ENCODE measurements at places on chromosomes 6 and 20.

DNA sequence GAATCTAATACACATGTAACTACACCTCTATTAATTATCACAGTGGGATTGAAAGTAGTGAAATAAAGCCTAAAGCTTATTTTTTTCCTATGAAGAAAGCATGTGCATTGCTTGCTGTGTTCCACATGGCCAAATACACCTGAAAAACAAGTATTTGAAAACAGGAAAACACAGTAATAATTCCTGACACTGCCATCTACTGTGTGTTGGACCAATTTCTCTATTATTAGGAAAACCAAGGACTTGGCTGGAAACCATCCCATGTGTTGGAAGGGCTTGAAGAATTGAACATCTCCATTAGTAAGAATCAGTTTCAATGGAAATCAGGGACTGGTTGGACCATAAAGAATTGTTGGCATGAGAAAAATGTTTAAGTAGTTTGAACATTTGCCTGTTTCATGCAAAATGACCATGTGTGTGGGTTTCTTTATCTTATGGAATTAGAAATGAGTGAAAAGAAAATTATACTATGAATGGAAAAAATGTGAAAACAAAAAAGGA lies 124.1 kb downstream of the PHF3 start:
- no peak for DNase-seq

GRCh38 chr6:138550346-138550767 lies 51.1 kb upstream of the NHSL1 start:
- DNase-seq: no peak

- no peak for DNase-seq
Measured at GRCh38 chr6:79425589-79426311, 111.5 kb downstream of the LCA5 start.

DNA sequence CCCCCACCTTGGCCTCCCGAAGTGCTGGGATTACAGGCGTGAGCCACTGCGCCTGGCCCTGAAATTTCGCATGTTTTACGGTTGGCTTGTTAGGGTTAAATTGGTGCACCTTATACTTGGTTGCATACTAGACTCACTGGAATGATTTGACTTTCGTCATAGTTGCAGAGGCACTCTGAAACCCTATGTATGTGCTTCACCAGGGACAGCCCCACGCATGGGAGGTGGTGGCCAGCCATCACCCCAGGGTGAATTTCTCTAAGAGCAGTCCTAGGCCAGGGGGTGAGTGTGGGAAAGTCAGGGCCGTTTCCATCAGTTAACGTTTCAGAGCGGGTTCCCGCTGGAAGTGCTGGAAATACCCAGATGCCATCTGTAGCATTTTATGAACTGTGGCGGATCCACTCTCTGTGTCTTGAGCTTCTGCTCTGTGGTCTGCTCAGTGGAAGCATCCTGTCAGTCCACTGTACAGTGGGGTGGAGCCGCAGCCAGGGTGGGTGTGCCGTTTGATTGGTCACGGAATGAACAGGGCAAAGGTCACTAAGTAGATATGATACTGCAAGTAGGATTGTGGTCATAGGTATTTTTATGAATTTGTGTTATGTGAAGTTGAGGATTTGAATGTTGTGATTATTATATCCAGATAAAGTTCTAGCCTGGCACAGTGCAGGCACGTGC lies 13.2 kb downstream of the DNAJC5 start:
- no peak for DNase-seq

DNA sequence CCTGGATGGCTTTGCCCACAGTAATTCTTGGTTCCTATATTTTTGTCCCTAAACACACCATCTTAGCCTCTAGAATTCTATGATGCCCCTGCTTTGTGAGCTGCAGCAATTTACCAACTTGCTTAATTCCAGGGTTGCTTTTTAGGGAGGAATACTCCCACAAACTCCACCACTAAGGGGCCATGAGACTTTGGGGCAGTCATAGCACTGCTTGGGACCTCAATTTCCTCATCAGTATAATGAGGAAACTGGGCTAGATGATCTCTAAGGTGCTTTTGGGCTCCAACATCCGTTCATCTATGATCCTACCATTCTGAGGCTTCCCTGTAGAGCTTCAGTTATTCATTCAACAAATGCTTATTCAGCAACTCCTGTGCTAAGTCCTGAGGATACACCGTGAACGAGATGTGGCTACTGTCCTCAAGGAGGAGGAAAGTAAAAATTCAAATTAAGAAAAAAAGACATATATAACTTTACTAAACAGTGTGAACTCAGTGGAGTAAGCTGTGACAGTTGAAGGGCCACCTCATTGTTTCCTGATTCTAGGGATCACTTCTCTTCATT lies 75.3 kb downstream of the PRDM1 start:
- no peak for DNase-seq

DNA sequence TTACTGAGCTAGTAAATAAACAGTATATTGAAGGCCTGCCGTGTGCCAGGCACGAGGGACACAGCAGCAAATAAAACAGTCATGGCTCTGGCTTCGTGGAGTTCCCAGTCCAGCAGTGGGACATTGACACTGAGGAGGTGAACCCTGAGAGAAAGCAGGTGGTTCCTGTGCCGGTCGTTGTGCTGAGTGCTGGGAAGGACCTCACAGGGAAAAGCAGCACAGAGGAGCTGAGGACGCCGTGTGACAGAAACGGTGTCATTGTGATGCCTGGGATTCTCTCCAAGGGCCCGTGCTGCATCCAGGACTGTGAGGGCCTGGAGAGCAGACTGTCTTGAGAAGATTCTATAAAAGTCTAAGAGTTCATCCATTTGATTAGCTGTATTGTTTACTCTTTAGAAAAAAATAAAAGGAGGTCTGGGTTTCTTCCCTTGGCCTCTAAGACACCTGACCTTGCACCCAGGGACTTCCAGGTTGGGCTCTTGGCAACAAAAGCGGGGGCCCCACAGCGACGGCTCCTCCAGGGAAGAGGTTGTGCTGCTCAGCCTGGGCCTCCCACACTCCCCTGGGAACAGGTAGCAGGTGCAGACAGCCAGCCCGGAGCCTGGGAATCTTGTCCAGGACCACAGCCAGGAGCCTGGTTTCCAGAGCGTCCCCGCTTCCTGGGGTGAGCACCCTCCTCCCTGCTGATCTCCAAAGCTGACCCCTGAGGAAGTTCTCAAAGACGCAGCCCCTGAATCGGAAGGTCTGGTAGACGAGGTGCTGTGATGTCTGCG lies 251.2 kb upstream of the PMEPA1 start:
- DNase-seq: no peak

DNA sequence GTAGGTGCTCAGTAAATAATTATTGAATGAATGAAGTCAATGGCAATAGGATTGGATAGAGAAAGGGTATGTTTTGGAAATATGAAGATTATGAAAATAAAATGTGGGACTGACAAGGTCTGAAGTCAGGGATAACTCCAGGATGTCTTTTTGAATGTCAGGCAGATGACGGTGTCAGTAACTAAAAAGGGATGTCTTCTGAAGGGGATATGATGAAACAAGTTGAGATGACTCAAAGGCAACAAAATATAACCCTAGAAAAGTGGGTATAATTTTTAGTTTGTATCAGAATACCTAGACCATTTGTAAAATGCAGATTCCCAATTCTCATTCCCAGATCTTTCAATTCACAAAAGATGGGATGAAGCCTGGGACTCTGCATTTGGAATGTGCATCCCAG lies 257.3 kb upstream of the SGK1 start:
- DNase-seq: no peak

DNA sequence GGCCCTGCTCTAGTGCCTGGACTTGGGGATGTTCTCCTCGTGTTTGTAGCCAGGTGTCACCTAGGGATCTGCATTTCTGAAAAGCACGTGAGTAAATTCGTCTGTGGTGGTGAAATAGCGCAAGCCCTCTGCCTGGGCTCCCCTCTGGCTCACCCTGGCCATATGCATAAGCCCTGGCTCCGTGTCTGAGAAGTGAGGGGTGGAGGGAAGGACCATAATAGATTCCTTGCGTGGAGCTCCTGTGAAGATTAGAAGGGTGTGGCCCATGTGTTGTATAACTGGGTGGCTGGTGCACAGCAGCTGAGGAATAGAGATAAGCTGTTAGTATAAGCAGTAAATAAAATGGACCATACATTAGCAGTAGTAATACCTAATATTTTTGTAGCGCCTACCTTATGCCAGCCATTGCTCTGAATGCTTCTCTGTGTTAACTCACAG lies 4.8 kb downstream of the BCAS1 start:
- no peak for DNase-seq
